ENCODE measurements at places on chromosomes 12 and 14.

- no peak for DNase-seq
Measured at GRCh38 chr14:99333841-99334635, 62.0 kb upstream of the BCL11B start.

- DNase-seq = no peak
Measured at GRCh38 chr12:1878695-1879094, 39.8 kb downstream of the CACNA2D4 start.

DNA sequence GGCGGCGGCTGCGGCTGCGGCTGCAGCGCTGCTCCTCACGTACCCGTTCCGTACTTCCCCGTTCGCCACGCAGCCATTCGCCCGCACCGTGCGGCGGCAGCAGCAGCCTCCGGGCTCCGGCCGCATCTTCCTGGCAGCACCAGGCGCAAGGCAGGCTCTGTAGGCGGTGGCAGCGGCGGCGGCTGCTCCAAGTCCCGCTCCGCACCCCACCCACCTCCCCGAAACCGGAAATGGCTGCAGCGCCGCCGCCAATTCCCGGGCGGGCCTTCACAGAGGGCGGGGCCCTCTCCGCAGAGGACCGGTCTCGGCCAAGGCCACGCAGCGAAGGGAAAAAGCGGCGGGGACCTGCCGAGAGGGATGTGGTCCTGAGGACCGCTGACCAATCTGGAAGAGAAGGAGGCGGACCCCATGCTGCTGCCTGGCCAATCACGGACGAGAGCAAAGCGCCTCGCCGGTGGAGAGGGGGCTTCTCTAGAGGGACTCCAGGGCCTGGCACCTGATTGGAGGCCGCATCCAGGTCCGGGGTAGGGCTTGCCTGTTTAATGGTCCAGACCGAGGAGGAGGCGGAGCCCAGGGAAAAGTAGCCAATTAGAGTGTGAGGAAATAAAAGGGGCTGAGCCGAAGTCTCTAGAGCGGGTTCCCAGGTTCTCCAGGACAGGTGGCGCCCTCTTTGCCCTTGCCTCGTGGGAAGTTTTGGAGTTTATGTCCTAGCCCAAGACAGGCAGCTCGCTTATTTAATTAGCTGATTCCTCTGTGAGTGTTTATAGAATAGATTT is at the start of gene SPTLC2:
Gene SPTLC2 (minus strand): TSS at position 184 of the 776 bp plus-strand sequence. CDS start 58 bp downstream, at position 126.
- peak; percentile 98 for DNase-seq

GRCh38 chr12:68871921-68872320 is 61.0 kb downstream of the CPM start:
- DNase-seq = no peak

DNA sequence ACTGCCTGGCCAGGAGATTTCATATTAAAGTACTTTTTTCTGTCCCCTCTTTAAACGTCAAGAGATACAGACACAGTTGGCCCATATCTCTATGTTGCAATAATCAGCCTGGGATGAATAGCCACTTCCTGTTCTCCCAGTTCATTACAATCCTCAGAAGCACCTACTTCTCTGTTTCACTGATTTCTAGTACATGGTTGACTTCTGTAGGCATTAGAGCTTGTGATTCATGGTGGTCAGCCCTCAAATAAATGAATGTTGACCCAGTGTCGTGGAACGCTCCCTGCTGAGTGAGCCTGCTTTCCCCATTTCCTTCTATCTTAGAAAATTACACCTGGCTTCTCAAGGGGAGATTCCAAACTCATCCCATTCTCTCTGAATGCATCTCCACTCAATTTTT is 416.7 kb downstream of the PDZRN4 start:
- DNase-seq = no peak

GRCh38 chr14:93714605-93715004 is 73.7 kb downstream of the PRIMA1 start:
- DNase-seq = no peak

- DNase-seq = no peak
Measured at GRCh38 chr14:55416866-55417265, 5.2 kb upstream of the ATG14 start.

DNA sequence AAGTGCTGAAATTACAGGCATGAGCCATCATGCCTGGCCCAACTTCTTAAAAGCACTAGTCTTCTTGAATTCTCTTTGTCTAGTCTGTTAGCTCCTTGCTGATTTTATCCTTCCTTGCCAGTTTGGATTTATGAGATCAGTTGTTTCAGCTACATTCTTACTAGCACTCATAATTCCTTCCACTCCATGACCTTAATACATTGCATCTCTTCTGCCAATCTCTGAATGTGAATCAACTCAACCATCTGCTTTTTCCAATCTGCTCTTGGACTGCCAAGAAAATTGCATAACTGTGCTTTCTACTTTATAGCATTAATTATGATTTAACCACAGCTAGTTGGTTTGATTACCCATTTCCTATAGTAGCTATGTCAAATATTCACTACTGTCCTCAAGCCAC is 14.9 kb upstream of the HEATR5A start:
- DNase-seq = no peak

DNA sequence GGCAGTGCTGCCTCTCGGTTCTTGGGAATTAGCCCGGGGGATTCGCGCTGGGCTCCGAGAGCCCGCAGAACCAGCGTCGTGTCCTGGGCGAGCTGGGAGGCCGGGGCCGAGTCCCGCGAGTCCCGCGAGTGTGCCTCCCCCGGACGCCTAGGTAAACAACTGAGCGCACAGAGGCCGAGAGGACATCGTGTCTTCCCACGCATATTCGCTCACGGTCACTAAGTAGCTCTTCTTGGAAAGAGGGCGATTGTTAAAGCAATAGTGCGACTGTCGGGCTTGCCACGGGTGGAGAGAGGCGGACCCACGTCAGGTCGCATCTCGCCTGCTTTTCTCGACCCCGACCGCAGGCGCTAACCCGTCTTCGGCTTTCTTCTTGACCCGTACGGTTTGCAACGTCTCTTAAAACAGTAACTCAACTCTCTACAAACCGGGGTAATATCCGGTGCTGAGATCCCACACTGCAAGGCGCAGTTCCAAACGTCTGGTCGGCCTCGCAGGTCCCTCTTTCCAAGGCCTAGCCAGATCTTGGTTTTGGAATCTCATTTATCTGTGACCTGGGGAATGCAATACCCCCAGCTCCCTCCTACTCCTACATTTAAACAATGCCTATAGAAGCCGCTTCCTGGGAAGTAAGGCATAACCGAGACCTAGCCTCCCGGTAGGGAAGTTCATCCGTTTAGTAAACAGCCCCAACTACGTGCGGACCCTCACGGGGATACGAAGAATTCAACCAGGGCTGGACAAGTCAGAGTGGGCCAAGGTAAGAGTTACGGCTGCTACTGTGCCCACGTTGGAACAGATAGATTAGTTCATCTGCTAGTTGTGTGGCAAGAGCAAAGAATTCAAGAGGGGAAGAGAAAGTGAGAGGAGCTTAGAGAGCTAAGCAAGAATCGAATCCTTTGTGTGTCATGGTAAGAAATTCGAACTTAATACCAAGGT is 736 bp upstream of the PHLDA1 start:
- no peak for DNase-seq

- no peak for DNase-seq
Measured at GRCh38 chr12:55314043-55314442, at the start of gene OR6C1. Gene OR6C1, plus strand, starts transcription at chr12:55314343. Its CDS starts 6,257 bp downstream, at chr12:55320600.

DNA sequence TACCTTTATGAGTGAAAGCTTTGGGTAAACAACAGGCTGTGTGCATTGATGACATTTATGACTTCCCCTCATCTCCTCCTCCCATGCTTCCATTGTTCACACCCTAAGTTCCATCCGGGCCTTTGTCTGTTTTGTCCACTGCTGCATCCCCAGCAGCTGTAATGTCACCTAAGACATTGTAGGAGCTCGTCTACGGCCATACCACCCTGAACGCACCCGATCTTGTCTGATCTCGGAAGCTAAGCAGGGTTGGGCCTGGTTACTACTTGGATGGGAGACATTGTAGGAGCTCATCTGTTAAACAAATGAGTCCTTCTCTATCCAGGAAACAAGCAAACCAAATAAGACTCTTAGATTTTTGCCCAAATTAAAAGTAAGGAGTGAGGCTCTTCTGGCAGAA is 40.4 kb upstream of the SYCP3 start:
- DNase-seq = no peak

- DNase-seq = no peak
Measured at GRCh38 chr14:102055181-102055901, 31.5 kb downstream of the HSP90AA1 start.

DNA sequence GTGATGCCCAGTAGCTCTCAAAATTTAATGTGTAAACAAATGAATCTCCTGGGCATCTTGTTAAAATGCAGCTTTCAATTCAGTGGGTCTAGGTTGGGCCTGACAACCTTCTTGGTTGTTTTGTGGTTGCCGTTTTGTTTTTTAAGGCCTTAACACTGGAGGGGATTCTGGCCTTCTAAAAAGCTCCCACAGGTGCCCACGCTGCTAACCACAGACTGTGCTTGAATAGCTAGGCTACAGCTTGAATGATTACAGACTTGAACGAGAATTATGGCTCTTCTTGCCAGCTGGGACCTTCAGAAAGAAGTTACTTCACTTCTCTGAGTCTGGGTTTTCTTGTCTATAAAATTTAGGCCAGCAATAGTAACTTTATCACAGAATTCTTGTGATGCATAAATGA is 1.3 kb upstream of the FLVCR2 start:
- DNase-seq = no peak

DNA sequence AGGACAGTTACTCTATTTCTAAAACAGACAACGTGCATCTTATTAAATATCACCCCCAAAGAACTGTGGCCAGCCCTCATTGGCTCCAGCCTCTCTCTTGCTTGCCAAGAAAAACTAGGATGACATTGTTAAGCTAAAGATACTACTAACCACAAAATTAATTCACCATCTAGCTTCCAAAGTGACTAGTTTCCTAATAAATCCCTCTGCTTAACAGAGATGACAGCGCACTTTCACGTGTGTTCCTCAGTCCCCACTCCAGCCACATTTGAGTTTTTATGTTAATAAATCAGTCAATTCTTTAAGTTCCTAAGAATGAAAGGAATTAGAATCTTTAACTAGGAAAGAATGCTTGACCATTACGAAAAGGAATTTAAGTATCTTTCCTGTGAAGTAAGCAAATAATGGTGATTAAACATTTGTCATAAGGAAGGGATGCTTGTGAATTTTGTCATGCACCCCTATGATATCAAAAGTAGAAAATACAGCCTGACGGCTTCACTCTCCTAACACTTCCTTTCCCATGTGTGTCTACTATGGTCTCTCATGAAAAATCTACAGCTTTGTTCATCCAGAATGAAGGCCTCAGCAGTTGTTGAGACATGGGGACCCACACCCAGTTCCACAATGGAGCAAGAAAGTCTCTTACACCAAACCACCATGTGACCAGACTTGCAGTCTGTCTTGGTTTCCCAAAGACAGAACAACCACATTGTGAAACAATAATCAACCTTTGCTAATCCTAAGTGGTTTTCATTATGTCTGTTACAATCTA is 8.1 kb downstream of the CORO1C start:
- DNase-seq = no peak

DNA sequence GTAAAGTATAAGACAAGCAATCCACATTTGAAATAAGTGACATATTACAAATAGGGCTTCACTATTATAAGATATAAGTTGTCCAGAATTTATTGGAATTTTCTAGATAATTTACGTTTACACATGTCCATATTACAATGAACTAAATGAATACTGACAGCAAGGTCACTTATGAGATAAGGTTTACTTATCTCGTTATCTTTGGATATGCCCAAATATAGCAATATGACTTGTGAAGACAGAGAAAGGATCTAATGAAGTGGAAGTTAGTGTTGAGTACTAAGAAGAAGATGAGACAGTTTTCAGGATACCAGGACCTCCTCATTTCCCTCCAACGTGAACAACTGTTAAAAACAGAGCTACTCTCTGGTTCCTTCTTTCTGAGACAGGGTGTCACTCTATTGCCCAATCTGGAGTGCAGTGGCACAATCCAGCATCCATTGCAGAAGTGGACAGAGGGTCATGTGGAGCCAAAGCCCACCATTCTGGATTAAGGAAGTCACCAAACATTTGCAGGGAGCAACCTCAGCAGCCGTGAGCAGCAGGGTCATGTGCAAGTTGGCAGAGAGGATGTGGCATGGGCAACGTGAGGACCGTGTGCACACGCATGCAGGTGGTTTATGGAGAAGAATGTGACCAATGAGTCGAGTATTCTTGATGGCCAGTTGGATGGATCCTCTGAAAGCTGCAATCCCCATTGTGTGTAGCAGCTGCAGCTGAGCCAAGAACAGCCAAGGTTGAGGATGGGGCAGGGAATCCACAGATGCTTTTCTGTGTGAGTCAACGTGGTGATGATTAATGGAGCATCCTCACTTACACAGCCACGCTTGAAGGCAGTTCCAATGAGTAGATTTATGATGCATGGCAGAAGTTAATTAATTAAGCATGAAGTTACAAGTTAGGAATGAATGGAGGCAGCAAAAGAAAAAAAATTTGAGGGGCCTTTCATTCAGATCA is 111.0 kb downstream of the BICD1 start:
- no peak for DNase-seq

DNA sequence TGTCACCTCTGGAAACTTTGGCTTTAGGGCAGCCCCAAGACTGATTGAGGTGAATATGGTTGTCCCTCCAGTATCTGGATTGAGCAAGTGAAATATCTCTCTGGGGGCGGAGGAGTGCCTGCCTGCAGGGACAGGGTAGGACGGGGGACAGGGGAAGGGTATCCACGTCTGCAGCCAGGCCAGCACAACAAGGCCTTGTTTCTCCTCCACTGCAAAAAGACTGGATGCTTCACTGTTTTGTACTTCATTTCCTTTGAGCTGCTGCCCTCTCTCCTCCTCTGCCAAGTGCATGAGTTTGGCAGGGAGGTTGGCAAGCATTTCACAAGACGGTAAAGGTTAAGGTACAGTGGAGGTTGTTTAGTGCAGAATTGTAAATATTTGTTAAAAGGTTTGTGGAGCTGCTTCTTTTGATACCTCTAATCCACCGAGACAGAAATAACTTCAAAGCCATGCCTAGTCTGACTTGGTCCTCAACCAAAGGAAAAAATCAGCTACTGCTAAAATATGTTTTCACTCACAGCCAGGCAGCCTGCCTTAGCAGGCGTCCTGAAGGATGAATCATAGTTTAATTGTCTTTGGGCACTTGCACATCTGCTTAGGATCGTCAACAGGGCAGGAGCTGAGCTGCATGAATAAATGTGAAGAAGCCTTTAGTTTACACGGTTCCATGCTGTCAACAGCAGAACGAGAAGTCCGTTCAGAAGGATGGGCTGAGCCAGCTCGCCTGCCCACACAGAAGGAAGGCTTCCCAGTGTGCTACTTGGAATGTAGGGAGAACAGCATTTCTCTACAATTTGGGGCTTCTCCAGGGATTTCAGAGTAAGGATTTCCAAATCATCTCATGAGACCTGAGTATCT is 269.7 kb downstream of the TTC6 start:
- DNase-seq = no peak

GRCh38 chr12:106590601-106591000 is 7.8 kb downstream of the RFX4 start:
- no peak for DNase-seq

DNA sequence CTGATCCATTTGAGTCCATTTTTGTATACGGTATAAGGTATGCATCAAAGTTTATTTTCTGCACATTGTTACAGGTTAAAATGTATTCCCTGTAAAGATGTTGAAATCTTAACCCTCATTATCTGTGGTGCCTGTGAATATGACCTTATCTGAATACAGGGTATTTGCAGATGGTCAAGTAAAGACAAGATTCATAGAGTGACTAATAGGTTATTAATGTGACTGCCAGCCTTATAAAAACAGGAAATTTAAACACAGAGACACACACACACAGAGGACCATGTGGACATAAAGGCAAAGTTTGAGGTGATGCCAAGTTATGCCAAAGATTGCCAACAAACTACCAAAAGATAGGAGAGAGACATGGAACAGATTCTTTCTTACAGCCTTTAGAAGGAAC is 347.2 kb upstream of the DCN start:
- DNase-seq = no peak

- no peak for DNase-seq
Measured at GRCh38 chr12:110287986-110288385, 6.9 kb downstream of the ATP2A2 start.

- DNase-seq = no peak
Measured at GRCh38 chr14:52070051-52070431, 1.2 kb upstream of the NID2 start.

Measured in retina (tissue), 1 donor.